Dermis blood vessel endothelial cell (primary cell): ENCODE measurements at places on chromosomes 5 and 9. TPM values are rescaled to one million over a fixed set of nuclear protein-coding genes. Genes with fewer than 3 reads are reported as not detected.

Gene IL5
- total RNA-seq: not detected in 2 replicates

Gene IL13
- not detected in 2 replicates for total RNA-seq

Gene BTNL8
- 0.17 and 0.19 TPM in 2 replicates for total RNA-seq

Gene B4GALT1
- total RNA-seq: 14.1 and 35.7 TPM in 2 replicates

Gene PAPPA
- total RNA-seq: 0.19 and 0.34 TPM in 2 replicates

Gene DAPK1
- total RNA-seq: 51.6 and 55.0 TPM in 2 replicates

Gene MYO10
- total RNA-seq: 99.8 and 140 TPM in 2 replicates

Gene HCN1
- total RNA-seq: not detected in 2 replicates

Gene JADE2
- 23.3 and 31.7 TPM in 2 replicates for total RNA-seq

Gene FAM169A
- 4.0 and 4.9 TPM in 2 replicates for total RNA-seq

Gene EIF4E1B
- total RNA-seq: not detected in 2 replicates

Gene LSM11
- 8.9 and 11.2 TPM in 2 replicates for total RNA-seq

Gene SPATA31E1
- not detected in 2 replicates for total RNA-seq

Gene TXNDC8
- not detected in 2 replicates for total RNA-seq

Gene PCDHGB6
- 2.9 and 3.7 TPM in 2 replicates for total RNA-seq

Gene PKD2L2
- total RNA-seq: 0.17 TPM in 1 of 2 replicates, not detected in the other

Gene CLK4
- 18.2 and 26.7 TPM in 2 replicates for total RNA-seq

Gene ITGA1
- total RNA-seq: 75.4 and 81.2 TPM in 2 replicates

Gene SOWAHA
- total RNA-seq: not detected in 2 replicates

Gene NSG2
- total RNA-seq: 0.05 TPM in 1 of 2 replicates, not detected in the other

Gene TICAM2
- 0.17 and 0.93 TPM in 2 replicates for total RNA-seq

Gene HSD17B3
- total RNA-seq: not detected in 2 replicates

Gene TAF11L5
- total RNA-seq: not detected in 2 replicates

Gene IFNA4
- total RNA-seq: not detected in 2 replicates

Gene TSLP
- under 0.01 and 0.19 TPM in 2 replicates for total RNA-seq

Gene GPRIN1
- 7.7 and 8.7 TPM in 2 replicates for total RNA-seq

Gene CAMK4
- total RNA-seq: under 0.01 and 0.28 TPM in 2 replicates

Gene CDC20B
- total RNA-seq: 0.05 TPM in 1 of 2 replicates, not detected in the other

Gene PCDHB2
- total RNA-seq: 0.88 and 1.4 TPM in 2 replicates

Gene AFAP1L1
- total RNA-seq: 234 and 264 TPM in 2 replicates

Gene IGFBPL1
- 0.17 and 0.23 TPM in 2 replicates for total RNA-seq

Gene CCNB1
- total RNA-seq: 63.8 and 223 TPM in 2 replicates

Gene FBP1
- total RNA-seq: 1.3 and 2.2 TPM in 2 replicates

Gene UNC13B
- total RNA-seq: 39.7 and 48.1 TPM in 2 replicates

Gene LCN9
- not detected in 2 replicates for total RNA-seq

Gene MEGF10
- 0.37 and 1.4 TPM in 2 replicates for total RNA-seq

Gene CCDC192
- not detected in 2 replicates for total RNA-seq

Gene TMEM174
- total RNA-seq: not detected in 2 replicates

Gene FAM153A
- not detected in 2 replicates for total RNA-seq

Gene PCDHA9
- under 0.01 TPM in 2 replicates for total RNA-seq

Gene PDZD2
- total RNA-seq: 2.6 and 6.6 TPM in 2 replicates

Gene CATSPER3
- total RNA-seq: 0.34 TPM in 1 of 2 replicates, not detected in the other

Gene MUSK
- not detected in 2 replicates for total RNA-seq

Gene SLC34A1
- total RNA-seq: not detected in 2 replicates

Gene PCDHGA6
- total RNA-seq: 2.2 TPM in 2 replicates

Gene CDH9
- not detected in 2 replicates for total RNA-seq

Gene TMOD1
- total RNA-seq: 3.7 and 5.2 TPM in 2 replicates

Gene IFNK
- total RNA-seq: not detected in 2 replicates

Gene LRRC19
- not detected in 2 replicates for total RNA-seq

Gene ATP10B
- 0.05 TPM in 1 of 2 replicates, not detected in the other for total RNA-seq

Gene RIOK2
- total RNA-seq: 23.3 and 46.6 TPM in 2 replicates

Gene GFRA3
- total RNA-seq: not detected in 2 replicates
